ENCODE measurements at places on chromosomes 2 and 18. TPM values are rescaled to one million over a fixed set of nuclear protein-coding genes. Genes with fewer than 3 reads are reported as not detected.

DNA sequence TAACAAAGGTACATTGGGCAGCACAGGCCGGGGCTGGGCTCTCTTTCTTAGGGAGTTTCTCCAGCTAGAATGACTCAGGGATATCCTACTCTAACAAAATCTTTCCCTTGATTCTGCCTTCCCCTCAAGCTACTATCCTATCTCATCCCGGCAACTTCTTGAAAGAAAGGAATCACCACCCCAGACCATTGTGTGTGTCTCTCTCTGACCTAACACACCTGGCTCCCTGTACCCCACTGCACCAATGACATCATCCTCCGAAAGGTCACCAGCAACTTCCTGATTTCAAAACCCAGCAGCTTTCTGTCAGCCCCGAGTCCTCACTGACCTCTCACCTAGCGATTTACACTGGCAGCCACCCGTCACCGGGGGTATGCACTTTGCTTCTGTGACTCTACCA, 72.1 kb upstream of the MAP4K4 start:
- no peak for DNase-seq
- no peak overlapping the region for H3K4me3 ChIP-seq
- no peaks in the 10 kb centered on the region for H3K36me3 ChIP-seq
- no peak overlapping the region for H3K27ac ChIP-seq
- no peaks in the 10 kb centered on the region for H3K4me1 ChIP-seq

DNA sequence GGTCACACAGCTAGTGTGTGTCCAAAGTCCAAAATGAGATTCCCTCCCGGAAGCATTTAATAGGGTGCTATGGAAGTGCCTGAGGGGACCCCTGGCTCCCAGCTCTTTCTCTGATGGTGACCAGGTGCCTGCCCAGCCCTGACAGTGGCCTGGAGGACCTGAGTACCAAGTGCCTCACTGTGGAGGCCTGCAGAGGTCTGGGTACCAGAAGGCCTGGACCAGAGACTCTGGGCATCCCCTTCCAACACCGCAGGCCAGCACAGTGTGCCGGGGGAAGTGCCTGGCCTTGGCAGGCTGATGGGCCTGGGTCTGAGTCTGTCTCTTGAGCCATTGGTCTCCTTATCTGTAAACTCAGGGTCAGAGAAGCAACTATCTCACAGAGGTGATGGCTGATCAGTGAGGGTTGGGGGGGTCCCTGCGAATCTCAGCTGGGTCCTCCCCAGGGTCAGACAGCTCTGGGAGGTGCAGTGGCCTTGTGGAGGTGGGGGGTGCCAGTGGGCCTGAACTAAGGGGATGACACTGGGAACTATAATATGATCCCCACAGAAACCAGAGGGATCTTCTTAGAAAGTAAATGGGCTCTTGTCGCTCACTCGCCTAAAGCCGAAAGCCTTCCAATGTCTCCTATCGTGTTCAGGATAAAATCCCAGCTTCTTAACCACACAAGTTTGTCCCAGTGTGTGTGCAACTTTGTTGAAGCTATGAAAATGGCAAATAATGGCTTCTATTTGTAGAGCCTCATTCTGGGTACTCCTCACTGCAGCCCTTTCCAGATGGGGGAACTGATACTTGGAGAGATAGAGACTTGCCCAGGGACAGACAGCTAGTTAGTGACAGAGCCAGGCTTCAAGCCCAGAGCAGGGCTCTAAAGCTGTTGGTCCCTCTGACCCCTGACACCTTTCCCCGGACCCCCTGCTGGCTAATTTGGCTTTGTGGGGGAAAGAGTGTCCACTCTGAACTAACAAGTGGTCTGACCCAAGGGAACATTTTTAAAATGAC, 225.1 kb downstream of the TFCP2L1 start:
- DNase-seq: no peak
- no peaks in the 10 kb centered on the region for H3K4me1 ChIP-seq
- H3K27ac ChIP-seq: no peak overlapping the region
- no peaks in the 10 kb centered on the region for H3K36me3 ChIP-seq
- H3K4me3 ChIP-seq: no peak overlapping the region
- H3K27me3 ChIP-seq: no peaks in the 10 kb centered on the region

The PUM2 gene
- 73.7 TPM for total RNA-seq

DNA sequence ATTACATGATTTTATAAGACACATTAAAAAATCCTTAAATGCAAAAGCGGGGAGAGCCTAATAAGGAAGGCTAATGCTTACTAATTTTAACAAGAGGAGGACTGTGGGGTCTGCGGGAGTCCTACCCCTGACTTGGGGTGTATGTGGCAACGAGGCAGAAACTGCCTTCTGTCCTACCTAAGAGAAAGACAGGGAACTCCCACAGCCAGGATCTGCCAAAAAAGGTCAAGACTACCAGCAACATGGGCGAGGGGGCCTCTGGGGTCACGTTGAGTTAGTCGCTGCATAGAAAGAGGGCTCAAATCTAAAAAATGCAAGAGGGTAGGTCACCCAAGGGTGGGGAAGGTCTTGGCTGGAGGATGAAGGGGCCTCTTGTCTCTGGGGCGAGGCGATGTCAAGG, 529 bp upstream of the AMER3 start:
- H3K36me3 ChIP-seq: no peaks in the 10 kb centered on the region
- H3K4me1 ChIP-seq: peaks cover 15% of the 10 kb centered on the region
- H3K4me3 ChIP-seq: no peak overlapping the region
- no peak overlapping the region for H3K27ac ChIP-seq

- H3K36me3 ChIP-seq: no peaks in the 10 kb centered on the region
- no peak overlapping the region for H3K4me3 ChIP-seq
- H3K27ac ChIP-seq: no peak overlapping the region
- no peaks in the 10 kb centered on the region for H3K4me1 ChIP-seq
- no peak for DNase-seq
Measured at GRCh38 chr2:2020897-2021296, 276.6 kb upstream of the PXDN start.

GRCh38 chr2:122255924-122256323, 500.5 kb downstream of the TSN start:
- no peak for DNase-seq
- H3K4me3 ChIP-seq: no peak overlapping the region
- H3K27me3 ChIP-seq: no peaks in the 10 kb centered on the region
- H3K36me3 ChIP-seq: no peaks in the 10 kb centered on the region

The PXDN gene
- 71.8 TPM for total RNA-seq

- no peak overlapping the region for H3K27ac ChIP-seq
- no peak overlapping the region for H3K4me3 ChIP-seq
- no peak for DNase-seq
- H3K27me3 ChIP-seq: no peaks in the 10 kb centered on the region
Measured at GRCh38 chr2:151379169-151379568, 21.8 kb downstream of the TNFAIP6 start.

The HOXD1 gene
- not detected for total RNA-seq

- no peak overlapping the region for H3K27ac ChIP-seq
- no peaks in the 10 kb centered on the region for H3K36me3 ChIP-seq
- H3K27me3 ChIP-seq: no peaks in the 10 kb centered on the region
Measured at GRCh38 chr2:192700934-192701333, 506.2 kb upstream of the TMEFF2 start.

- no peaks in the 10 kb centered on the region for H3K27me3 ChIP-seq
- H3K4me1 ChIP-seq: peaks cover 35% of the 10 kb centered on the region
- no peak for DNase-seq
- no peaks in the 10 kb centered on the region for H3K36me3 ChIP-seq
- H3K27ac ChIP-seq: no peak overlapping the region
Measured at GRCh38 chr18:44882163-44882868, 201.6 kb downstream of the SETBP1 start.

- H3K4me3 ChIP-seq: no peak overlapping the region
- no peaks in the 10 kb centered on the region for H3K4me1 ChIP-seq
- H3K36me3 ChIP-seq: no peaks in the 10 kb centered on the region
- peak; percentile 42 for DNase-seq
- H3K27ac ChIP-seq: no peak overlapping the region
Measured at GRCh38 chr2:59935005-59935404, 618.4 kb downstream of the BCL11A start.

GRCh38 chr2:66434679-66435548, at the start of gene MEIS1:
MEIS1 (plus strand) TSS chr2:66435125; CDS start chr2:66435857, 732 bp downstream.
- H3K27ac ChIP-seq: peak within 1 kb of the TSS; percentile 92
- peak; percentile 98 for DNase-seq
- H3K36me3 ChIP-seq: no peaks in the 10 kb centered on the region
- H3K4me3 ChIP-seq: peak within 1 kb of the TSS; percentile 77

DNA sequence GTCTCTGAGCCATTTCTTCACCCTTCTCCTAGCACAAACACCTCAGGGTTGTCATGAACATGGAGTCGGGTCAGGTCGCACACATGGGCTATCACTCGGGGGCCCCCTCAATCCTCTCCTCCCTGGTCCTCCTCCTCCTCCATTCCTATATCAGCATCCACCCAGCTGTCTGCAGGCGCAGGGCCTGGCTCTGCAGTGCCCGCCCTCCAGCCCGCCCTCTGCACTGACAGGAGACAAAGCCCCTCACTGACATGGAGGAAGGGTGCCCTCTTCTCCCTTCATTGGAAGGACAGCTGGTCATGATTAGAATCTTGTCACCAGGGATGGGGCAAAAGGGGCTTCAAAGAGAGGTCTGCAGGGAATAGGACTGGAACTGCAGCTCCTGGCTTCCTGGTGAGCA, 21.7 kb downstream of the HS1BP3 start:
- no peaks in the 10 kb centered on the region for H3K27me3 ChIP-seq
- DNase-seq: no peak
- peak overlapping the region; percentile 63 for H3K27ac ChIP-seq
- peaks cover 92% of the 10 kb centered on the region for H3K4me1 ChIP-seq
- H3K4me3 ChIP-seq: no peak overlapping the region

GRCh38 chr2:46872902-46873603, 42.6 kb downstream of the MCFD2 start:
- no peak overlapping the region for H3K4me3 ChIP-seq
- H3K27me3 ChIP-seq: no peaks in the 10 kb centered on the region
- DNase-seq: no peak
- peak overlapping the region; percentile 45 for H3K27ac ChIP-seq
- peaks cover 51% of the 10 kb centered on the region for H3K4me1 ChIP-seq

The CHRND gene
- not detected for total RNA-seq

The ACMSD gene
- total RNA-seq: not detected

DNA sequence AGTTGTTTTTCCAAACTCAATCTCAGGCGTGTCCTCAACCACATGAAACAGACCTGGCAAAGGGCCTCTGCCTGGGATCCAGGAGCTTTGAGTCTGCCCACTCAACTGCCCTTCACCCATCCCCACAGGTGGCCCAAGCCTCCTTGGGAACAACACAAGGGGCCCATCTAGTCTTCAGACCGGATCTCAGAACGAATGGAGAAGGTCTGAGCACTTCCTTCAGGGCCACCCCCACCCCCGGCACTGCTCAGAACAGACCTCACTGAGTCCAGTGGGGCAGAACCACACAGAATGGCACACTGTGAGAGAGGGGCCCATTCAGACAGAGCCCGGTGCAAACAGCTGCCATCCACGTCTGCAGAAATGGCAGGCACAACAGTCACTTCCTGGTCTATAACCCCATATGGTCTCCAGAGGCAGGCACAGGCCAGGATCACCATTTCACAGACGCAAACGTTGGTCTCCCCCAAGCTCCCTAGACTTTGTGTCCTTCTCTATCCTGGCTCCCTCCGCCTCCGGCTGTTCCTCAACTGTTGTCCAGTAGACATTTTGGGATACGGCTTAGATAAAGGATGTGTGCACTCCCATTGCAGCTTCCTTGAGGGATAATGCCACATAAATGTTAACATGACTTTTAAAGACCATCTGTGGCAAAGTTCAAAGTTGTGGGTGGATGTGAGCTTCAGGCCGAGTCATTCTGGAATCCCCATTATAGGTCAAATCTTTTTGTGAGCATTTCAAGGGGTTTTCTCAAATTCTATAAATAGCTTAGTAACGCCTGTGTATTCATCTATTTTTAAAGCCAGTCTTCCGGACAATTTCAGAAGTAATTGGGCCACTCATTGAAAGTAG, 149.7 kb downstream of the SMAD7 start:
- peaks cover 25% of the 10 kb centered on the region for H3K4me1 ChIP-seq
- DNase-seq: no peak
- no peak overlapping the region for H3K4me3 ChIP-seq
- no peaks in the 10 kb centered on the region for H3K27me3 ChIP-seq

- no peak overlapping the region for H3K27ac ChIP-seq
- DNase-seq: no peak
- H3K27me3 ChIP-seq: no peaks in the 10 kb centered on the region
- no peaks in the 10 kb centered on the region for H3K36me3 ChIP-seq
- peaks cover 76% of the 10 kb centered on the region for H3K4me1 ChIP-seq
Measured at GRCh38 chr2:37526323-37526722, 145.1 kb downstream of the CDC42EP3 start.

DNA sequence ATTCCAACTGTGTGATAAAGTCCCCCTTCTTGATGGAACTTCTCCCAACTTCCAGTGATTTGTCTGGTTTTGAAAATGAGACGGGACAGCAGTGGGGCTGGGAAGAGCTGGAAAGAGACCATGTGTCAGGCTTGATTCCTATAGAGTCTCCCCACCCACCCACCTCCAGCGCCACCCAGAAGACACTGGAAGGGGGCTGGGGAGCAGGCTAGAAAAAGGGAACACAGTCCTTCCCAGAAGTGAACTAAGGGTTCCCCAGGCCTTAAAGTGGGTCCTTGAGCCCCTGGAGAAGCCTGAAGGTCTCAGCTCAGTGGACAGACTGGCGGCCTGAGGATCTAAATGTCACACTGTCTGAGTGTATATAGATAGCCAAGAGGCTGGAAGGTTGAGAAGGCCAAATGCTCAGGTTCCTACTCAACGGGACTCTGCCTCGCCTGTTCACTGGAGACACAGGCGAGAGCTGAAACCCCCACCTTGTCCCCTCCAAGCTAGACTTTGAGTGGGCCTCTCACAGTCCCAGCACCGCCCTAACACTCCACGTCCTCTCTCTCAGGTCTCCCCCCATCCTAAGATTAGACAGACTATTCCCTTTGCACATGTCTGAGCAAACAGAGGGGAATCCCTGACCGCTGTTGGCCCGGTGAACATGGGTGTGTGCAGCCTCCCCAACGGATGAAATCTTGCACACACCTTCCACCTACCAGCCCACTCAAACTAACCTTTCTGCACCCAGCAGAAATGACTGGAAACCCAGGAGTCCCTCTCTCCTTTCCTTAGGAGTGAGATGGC, 1.6 kb downstream of the PKDCC start:
- H3K4me1 ChIP-seq: peaks cover 59% of the 10 kb centered on the region
- no peaks in the 10 kb centered on the region for H3K27me3 ChIP-seq
- H3K27ac ChIP-seq: peak overlapping the region; percentile 92
- DNase-seq: no peak
- H3K4me3 ChIP-seq: peak overlapping the region; percentile 88
- peaks cover 3% of the 10 kb centered on the region for H3K36me3 ChIP-seq

GRCh38 chr2:206937555-206937954, 1.8 kb upstream of the CPO start:
- H3K4me1 ChIP-seq: peaks cover 3% of the 10 kb centered on the region
- H3K27me3 ChIP-seq: no peaks in the 10 kb centered on the region
- no peaks in the 10 kb centered on the region for H3K36me3 ChIP-seq
- no peak overlapping the region for H3K27ac ChIP-seq

The KANSL3 gene
- total RNA-seq: 54.2 TPM

- H3K27ac ChIP-seq: peak within 1 kb of the TSS; percentile 91
- no peaks in the 10 kb centered on the region for H3K27me3 ChIP-seq
- peak within 1 kb of the TSS; percentile 60 for H3K4me3 ChIP-seq
Measured at GRCh38 chr2:85584354-85584856, at the start of gene VAMP5. VAMP5 (plus strand) TSS chr2:85584431; CDS start chr2:85584491, 60 bp downstream.

DNA sequence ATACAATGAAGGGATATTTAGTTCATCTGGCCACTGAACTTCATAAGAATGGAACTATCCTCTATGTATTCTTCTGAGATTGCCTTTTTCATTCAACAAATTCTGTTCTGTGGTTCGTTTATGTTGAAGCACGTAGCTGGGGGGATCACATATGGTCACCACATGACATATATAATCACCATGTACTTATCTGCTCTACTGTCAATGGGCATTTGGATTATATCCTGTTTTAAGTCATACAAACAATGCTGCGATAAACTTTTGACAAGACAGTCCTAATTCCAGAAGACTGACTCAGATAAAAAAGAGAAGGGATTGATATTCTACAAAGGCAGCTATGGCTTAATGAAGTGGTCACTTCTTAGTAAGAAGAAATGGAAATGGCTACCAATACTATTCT, 116.0 kb upstream of the CCDC195 start:
- no peaks in the 10 kb centered on the region for H3K27me3 ChIP-seq
- no peak overlapping the region for H3K4me3 ChIP-seq

The COL5A2 gene
- total RNA-seq: 49.9 TPM

All from esophagus muscularis mucosa (tissue), 4 donors.